Astrocyte (in vitro differentiated cells and primary cell): ENCODE measurements at places on chromosomes 5 and 9.

- H3K36me3 ChIP-seq: no peaks in the 10 kb centered on the region
- peaks cover 14% of the 10 kb centered on the region for H3K4me1 ChIP-seq
- H3K4me3 ChIP-seq: no peak overlapping the region
- H3K27me3 ChIP-seq: no peaks in the 10 kb centered on the region
- DNase-seq: peak; percentile 41
- H3K27ac ChIP-seq: no peak overlapping the region
Measured at GRCh38 chr5:36505021-36505420, 101.4 kb upstream of the SLC1A3 start.

- DNase-seq: no peak
- no peaks in the 10 kb centered on the region for H3K36me3 ChIP-seq
- no peaks in the 10 kb centered on the region for H3K4me1 ChIP-seq
Measured at GRCh38 chr5:4422247-4422646, 717.9 kb upstream of the ADAMTS16 start.

DNA sequence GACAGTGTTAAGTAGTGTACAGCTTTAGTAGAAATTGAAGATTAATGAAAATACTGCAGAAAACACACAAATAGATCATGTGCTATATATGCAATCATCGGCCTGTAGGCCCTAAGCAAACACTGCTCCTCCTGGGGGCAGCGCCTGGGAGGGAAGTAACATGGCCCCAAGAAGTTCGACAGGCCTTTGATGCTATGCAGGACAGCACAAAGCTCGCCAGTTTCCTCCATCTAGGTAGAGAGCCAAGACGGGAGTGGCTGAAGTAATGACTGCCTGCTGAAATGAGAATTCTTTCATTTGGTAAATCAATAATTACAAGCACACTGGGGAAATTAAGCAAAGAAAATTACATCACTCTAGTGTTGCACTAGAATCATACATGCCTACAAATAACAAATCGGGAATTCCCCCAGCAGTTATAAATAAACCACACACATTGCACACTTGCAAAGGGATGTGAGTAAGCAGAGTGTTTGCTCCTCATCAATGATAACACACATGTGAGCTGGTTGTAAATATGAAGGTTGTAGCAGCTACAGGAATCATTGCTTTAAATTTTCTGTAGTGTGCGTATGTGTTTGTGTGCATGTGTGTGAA lies 219.9 kb upstream of the NFIL3 start:
- H3K27me3 ChIP-seq: no peaks in the 10 kb centered on the region
- DNase-seq: no peak
- no peaks in the 10 kb centered on the region for H3K36me3 ChIP-seq
- no peak overlapping the region for H3K4me3 ChIP-seq
- no peak overlapping the region for H3K27ac ChIP-seq

GRCh38 chr5:174119468-174119881 lies 74.0 kb downstream of the NSG2 start:
- H3K27me3 ChIP-seq: no peaks in the 10 kb centered on the region
- no peaks in the 10 kb centered on the region for H3K36me3 ChIP-seq
- H3K27ac ChIP-seq: no peak overlapping the region
- DNase-seq: no peak
- no peaks in the 10 kb centered on the region for H3K4me1 ChIP-seq

- no peak for DNase-seq
- H3K4me3 ChIP-seq: no peak overlapping the region
- H3K4me1 ChIP-seq: peaks cover 7% of the 10 kb centered on the region
Measured at GRCh38 chr5:133606835-133607234, 5.5 kb downstream of the FSTL4 start.

GRCh38 chr5:174694611-174695010 lies 29.8 kb upstream of the MSX2 start:
- DNase-seq: no peak
- H3K27me3 ChIP-seq: peaks cover 35% of the 10 kb centered on the region
- no peak overlapping the region for H3K27ac ChIP-seq
- H3K4me1 ChIP-seq: no peaks in the 10 kb centered on the region
- H3K4me3 ChIP-seq: no peak overlapping the region

DNA sequence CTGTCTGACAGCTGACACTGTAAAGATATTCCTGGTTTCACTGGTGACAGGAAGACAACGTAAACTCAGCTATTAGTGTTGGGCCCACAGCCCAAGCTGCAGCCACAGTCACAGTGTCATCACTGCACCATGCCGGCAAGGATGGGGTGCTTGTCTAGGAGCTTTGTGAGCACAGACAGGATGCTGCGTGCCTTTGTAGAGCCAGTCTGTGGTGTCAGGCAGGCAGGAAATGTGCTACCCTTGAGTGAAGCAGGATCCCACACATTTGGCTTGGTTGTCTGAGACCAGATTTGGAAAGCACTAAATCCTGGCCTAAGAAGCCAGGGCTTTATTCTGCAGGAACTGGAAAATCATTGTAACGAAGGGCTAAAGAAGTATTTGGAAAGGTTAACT lies 121.6 kb upstream of the ADAMTS16 start:
- H3K27ac ChIP-seq: peak overlapping the region; percentile 81
- DNase-seq: peak; percentile 73
- H3K4me1 ChIP-seq: peaks cover 29% of the 10 kb centered on the region

- no peaks in the 10 kb centered on the region for H3K36me3 ChIP-seq
- H3K27me3 ChIP-seq: no peaks in the 10 kb centered on the region
- H3K4me3 ChIP-seq: no peak overlapping the region
- DNase-seq: peak; percentile 89
Measured at GRCh38 chr5:24804221-24804681, 159.5 kb upstream of the CDH10 start.

DNA sequence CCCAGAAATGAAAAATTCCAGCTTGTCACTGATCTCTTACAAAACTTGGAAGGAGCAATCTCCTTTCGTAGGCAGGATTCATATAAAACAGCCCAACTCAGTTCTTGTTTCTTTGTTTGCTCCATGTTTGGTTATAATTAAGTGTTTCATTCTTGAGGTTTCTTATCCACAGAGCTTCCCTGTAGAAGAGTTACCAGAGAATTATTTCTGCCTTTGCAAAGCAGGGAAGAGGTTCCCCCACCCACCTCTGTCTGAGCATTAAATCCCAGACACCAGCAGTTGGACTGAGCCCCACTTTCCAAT lies 34.1 kb upstream of the RAI14 start:
- no peaks in the 10 kb centered on the region for H3K36me3 ChIP-seq
- H3K27me3 ChIP-seq: no peaks in the 10 kb centered on the region
- H3K4me3 ChIP-seq: no peak overlapping the region
- peak; percentile 79 for DNase-seq
- peak overlapping the region; percentile 29 for H3K27ac ChIP-seq
